ENCODE measurements at places on chromosomes 2 and 18.

GRCh38 chr2:173874894-173875237 is 90.3 kb downstream of the SP3 start:
- no peak for DNase-seq

DNA sequence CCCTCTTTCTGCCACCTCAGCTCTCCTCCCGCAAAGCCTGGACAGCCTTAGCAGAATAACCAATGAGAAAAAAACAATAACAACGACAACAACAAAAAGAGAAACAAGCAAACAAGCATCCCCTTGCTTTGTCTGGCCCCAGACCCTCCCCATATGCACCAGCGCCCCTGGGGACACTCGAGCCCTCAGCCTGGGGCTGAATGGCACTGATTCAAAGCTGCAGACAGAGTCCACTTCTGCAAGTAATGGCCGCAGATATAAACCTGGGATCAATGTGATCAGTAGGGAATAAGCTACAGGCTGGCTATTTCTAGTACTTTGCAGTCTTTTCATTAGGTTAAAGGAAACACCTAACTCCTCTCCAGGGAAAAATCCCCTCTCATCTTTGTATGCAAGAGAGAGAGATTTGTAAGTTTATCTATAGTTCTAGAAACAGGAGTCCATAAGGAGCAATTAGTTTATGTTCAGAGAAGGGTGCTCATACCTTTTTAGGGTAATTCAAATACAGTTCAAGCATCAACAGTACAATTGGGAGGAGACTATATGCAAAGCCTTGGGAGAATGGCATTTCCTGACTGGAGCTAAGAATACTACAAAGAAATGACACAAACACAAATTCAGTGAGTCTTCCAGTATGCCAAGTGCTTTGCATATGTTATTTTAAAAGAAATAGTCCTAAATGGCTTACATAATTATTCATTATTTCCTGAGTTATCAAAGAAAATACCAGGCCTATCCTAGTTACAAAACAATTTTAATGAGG is 122.3 kb upstream of the DDX18 start:
- DNase-seq: no peak

GRCh38 chr18:79413426-79413825 is 17.7 kb downstream of the NFATC1 start:
- DNase-seq: no peak

GRCh38 chr18:79043288-79043687 is 25.9 kb upstream of the ATP9B start:
- no peak for DNase-seq

DNA sequence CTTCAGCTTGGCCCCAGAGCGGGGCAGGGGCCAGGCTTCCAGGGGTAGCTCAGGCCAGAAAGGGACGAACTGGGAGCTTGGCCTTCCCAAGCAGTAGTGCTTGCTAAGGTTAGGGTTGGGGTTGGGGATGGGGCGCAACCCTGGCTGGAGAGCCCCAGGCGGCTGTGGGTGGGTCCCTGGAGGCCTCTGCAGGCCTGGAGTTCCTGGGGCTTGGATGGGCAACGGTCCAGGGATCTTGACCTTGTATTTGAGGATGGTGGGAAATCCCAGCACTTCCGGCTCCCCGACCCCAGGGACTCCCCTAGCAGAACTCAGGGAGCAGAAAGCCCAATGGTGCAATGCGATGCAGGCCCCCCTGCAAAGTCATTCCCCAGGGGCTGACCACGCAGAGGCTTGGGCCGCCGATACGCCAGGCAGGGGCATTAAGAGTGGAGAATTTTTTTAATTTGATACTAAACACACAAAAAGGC is 12.6 kb upstream of the MLPH start:
- DNase-seq: no peak

- DNase-seq: no peak
Observed at GRCh38 chr18:39786477-39786876, 2168.6 kb upstream of the PIK3C3 start.
